DMS 273 treated with DMSO at 0.1 percent for 48 hours (cell line): ENCODE measurements at places on chromosomes 5 and 9.
A peak's percentile ranks its signal among the peaks of the same experiment; 100 is the strongest.

DNA sequence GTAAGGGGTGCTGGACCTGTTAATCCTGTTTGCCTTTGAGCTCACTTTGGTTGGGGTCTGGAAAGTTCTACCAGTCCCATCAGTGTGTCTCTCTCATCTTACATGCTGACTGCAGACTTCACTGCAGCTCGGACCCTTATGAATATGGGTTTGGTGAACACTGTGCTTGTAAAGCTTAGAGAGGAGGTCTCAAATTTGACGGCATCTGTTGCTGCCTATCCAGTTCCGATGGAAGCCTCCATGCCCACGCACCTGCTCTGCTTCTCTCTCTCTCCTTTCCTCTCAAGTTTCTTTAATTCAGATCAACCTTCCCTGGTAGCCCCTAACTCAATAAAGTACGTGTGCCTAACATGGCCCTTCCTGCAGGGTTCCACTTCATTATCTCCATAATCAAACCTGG is 217.9 kb downstream of the HSPA4 start:
- no peak for DNase-seq

GRCh38 chr9:118281772-118282171 is 577.6 kb downstream of the TLR4 start:
- no peak for DNase-seq

GRCh38 chr9:77883846-77884771 is 147.5 kb downstream of the GNAQ start:
- no peak for DNase-seq

DNA sequence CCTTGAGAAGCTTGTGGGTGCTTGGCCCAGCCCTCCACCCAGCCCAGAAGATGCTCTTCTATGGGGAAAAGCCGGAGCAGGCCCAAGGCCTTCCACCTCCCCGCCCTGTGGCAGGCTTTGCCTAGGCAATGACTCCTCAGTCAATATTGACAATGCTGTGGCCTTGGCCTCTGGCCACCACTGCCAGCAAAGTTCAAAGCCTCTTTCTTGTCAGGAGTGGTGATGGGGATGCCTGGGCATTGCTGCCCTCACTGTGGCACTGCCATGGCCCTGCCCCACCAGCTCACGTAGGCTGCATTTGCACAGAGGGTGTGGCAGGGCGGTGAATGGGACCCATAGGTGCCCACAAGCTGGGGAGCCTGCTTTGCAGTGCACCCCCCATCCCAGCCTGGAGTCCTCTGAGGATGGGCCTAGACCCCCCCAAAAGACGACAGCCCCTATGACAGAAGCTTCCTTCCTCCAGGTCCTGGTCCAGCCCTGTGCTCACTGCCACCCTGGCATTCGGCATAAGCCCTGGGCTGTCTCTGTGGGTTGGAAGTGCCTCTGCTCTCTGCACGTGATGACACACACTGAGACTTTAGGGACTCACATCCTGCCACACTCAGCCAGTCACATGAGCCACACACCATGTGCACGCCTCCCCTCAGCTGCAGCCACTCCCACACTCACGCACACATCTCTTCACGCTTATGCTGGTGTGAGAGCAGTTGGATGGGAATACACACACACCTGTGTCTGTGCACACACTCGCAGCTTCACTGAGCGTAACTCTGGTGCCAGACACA is 31.1 kb downstream of the MORN5 start:
- DNase-seq: no peak

DNA sequence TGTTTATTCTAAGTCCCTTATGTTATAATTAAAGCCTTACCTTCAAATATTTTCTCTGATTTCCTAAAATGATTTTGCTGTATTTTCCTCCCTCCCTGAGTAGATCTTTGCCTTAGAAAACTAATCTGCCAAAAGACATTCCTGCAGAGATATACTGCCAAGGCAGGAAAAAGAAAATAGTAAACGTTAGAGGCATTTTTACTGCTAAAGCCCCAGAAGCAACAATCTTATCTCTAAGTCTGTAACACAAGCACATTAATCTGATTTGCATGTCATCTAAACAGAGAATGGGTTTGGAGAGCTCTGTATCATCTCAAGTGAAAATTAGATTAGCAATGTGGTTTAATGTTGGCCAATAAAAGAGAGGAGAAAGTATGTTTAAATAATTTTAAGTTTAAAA is 847.7 kb downstream of the MAT2B start:
- DNase-seq: no peak

GRCh38 chr5:173123416-173123815 is 20.9 kb upstream of the BNIP1 start:
- DNase-seq: no peak

GRCh38 chr5:58148254-58148775 is 311.6 kb downstream of the PLK2 start:
- no peak for DNase-seq

GRCh38 chr5:133565993-133566392 is 46.3 kb downstream of the FSTL4 start:
- DNase-seq: no peak

- no peak for DNase-seq
Measured at GRCh38 chr5:115456539-115457040, 88.0 kb downstream of the FEM1C start.

DNA sequence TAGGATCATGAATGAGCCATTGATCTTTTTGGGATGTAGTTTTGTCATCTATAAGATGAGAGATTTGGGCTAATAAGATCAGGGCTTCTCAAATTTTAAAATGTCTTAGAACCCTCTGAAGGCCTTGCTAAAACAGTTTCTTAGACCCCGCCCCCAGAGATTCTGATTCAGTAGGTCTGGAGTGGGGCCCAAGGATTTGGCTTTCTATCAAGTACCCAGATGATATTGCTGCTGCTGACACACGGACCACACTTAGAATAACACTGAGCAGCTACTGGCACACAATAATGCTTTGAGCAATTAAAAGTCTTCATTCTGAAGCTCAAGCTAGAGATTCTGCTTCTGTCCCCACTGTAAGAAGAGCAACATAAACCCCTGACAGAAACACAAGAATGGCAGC is 216.7 kb downstream of the SMARCA2 start:
- no peak for DNase-seq

GRCh38 chr5:57450991-57451876 is 31.4 kb downstream of the ACTBL2 start:
- DNase-seq: no peak

DNA sequence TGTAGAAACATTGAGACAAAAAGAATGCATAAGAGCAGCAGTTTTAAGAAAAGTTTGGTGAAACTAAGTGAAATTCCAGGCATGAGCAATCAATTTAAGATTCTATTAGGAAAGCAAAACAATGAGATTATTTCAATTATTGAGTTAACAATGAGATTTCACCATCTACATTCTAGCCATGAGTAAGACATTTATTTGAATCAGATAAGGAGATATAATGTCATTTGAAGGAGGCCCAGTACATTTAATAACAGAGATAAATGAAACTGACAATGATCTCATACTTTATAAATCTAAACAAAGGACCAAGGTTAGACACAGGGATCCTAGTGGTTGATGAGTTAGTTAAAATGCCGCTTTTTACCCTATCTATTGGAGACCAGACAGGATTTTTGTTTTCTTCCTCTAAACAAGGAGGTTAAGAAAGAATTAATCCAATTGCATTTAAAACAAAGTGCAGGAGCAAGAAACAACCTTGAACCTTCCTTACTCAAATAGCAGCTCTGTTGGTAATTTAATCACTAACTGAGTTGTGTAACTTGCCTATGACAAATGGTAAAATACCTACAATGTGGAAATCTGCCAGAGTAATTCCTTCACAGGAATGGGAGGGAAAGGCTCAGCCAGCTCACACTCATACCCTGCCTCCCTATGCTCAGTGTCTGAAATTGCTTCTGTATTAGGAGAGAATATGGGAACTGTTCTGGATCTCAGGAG is 103.5 kb upstream of the NR3C1 start:
- DNase-seq: peak; percentile 35

- DNase-seq: no peak
Measured at GRCh38 chr5:57315941-57316340, 142.1 kb downstream of the GPBP1 start.

- peak; percentile 36 for DNase-seq
Measured at GRCh38 chr5:169954786-169955185, 25.5 kb downstream of the INSYN2B start.
